Suppressor macrophage treated with lipopolysaccharide for 4 hours (primary cell): ENCODE measurements at places on chromosomes 4 and X.

GRCh38 chrX:2781226-2781571 lies 29.4 kb downstream of the XG start:
- no peak for DNase-seq

DNA sequence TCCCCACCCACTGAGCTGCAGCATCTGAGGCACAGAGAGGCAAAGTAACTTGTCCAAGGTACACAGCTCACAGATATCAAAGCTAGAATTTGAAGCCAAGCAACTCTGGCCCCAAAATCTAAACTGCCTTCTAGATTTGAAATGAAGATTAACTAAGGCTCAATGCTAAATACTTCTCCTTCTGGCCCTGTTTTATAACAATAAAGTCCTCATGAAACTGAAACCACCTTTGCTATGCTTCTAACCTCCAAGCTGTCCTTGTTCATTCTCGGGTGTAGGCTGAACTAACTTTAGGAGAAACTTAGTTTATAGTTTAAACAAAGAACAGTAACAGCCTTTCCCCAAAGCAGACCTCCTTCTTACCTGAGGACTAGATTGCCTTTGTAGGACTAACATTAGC lies 93.6 kb downstream of the DCTD start:
- DNase-seq = no peak

GRCh38 chr4:25523405-25523804 lies 132.2 kb upstream of the SLC34A2 start:
- no peak for DNase-seq

DNA sequence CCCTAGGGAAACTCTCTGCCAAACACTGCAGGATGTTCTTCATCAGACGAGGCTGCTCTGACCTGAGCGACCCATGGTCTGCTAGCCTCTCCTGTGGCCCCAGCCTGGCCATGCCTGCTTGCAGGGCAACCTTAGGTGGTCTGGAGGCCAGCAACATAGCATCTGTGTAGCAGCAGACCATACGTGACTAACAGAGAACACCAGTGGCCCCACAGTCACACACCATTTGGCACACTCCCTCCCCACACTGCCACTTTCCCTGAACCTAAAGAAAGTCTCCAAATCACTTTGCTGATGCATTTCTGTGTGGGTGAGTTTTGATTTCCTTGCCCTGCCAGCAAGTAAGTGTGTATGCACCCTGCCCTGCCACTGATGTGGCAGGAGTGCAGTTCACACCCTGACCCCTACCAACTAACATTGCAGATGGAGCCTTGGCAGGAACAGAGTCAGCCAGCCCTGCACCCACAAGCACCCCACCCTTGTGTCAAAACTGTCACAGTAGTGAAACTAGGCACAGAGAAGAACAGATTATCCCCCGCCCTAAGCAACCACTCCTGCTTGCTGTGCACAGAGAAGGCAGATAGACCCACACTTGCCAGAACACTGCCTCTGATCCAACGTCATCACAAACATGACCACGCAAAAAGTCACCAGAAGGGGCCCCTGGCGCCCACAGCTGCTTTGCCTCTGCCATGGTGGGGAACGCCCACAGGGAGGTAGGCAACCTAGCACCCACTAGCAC lies 249.1 kb downstream of the SPIN4 start:
- DNase-seq = no peak

GRCh38 chr4:107213410-107213809 lies 177.3 kb upstream of the DKK2 start:
- DNase-seq = no peak

GRCh38 chrX:87468941-87469340 lies 48.7 kb upstream of the KLHL4 start:
- DNase-seq = no peak

DNA sequence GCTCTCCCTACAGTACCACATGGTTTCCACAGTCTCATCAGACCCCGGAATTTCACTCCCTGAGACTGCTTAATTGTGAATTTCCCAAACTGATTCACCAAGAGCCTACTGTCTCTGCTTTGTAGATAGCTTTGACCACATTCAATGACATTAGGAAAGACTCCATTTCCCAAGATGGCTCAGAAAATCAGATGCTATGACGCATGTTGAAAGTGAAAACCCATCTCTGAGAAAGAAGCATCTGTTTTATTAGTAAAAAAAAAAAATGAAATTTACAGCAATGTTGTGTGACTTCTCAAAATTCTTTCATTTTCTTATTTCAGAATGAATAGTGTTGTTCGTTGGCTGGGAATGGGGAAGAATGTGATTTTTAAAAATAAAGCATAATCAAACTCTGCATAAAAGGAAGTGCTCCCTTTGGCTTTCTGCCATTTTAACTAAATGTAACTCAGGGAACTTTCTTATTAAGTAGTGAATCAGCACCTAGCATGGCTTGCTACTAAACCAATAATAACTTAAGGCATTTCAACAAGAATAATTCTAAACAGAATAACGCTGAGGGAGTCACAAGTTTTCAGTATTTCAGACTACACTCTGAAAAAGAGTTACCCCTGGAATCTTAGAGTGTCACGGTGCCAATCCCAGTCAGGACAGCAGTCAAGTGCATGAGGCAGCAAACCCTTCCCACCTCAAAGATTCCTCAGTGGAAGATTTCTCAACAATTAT lies 97.4 kb upstream of the MYOZ2 start:
- DNase-seq = peak; percentile 95

DNA sequence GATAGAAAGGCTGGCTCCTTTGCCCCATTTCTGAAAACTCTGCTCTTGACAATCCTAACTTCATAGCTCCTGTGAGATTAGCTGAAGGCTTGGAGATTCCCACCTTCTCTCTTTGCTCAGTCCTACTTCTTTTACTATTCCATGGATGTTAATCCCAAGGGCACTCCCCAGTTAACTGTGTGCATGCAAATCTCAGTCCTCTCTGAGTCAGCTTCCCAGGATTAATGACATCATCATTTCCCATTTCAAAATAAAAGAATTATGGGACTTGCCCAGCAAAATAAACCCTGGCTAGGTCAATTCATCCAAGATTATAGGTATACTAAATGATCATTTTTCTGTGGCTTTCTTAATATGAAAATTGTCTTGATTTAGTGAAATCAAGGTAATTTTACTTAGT lies 328.6 kb upstream of the NR3C2 start:
- DNase-seq = no peak

DNA sequence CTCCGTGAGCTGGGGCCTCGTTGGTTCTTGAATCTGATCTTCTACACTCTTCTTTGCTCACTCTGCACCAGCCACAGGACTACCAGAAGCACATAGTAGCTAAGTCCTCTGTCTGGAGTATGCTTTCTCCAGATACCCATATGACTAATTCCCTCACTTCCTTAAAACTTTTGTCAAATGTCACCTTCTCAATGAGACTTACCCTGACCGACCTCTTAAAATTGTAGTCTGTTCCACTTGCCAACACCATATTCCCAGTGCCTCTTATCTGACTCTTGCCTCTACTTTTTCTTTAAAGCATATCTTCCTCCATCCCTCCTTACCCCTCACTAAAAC lies 10.0 kb downstream of the PARM1 start:
- no peak for DNase-seq

DNA sequence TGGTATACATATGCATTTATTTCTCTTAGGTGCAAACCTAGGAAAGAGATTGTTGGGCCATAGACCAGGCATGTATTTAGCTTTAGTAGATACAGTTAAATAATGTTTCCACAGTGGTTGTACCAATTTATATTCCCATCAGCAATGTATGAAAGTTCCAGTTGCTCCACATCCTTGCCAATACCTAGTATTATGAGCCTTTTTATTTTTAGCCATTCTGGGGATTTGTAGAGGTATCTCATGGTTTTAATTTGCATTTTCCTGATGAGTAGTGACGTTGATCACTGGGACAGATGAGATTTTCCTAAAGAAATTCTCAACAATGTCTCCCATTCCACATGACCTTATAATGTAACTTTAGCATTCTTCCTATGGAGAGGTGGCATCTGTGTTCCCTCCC lies 56.9 kb downstream of the SUPT20HL2 start:
- no peak for DNase-seq

DNA sequence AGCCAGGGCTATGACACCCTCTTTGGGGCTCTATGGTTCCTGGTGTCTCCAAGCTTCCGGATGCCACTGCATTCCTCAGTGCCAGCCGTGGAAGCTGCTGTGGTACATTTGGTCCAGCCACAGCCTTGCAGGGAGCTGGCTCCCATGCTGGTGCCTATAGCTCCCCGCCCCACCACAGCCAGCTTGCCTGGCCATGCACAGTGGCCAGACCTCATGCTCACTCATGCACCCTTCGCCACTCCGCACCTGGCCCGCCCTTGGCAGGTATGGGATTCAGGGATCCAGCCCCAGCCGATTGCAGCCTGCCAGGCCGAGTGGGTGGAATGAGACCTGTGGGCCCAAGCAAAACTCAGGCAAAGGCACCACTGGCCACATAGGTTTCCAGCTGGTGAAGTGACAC lies 354.8 kb downstream of the GRIA2 start:
- DNase-seq = no peak

- DNase-seq = no peak
These were observed 105.5 kb downstream of the MAML3 start for GRCh38 chr4:140048419-140048995.

- no peak for DNase-seq
These were observed 104.9 kb downstream of the PPP3CA start for GRCh38 chr4:101242441-101242840.

DNA sequence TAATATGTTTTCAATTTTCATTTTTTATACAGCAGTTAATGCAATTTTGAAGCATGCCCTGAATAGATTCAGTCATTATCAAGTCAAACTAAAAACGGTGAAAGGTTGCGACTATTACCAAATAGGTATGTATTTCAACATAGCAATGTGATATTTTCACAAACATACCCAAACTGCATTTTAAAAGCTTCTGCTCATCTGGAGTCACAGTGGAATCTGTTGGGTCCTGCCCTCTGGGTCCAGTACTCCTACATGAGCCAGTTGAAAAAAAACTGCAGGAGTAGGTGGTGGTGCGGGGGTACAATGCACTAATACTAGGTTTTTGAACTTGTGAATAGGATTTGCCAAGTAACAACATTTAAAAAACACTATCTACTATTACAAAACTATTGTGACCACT lies 938 bp downstream of the GPR34 start:
- DNase-seq = no peak
